ENCODE measurements at places on chromosomes 11 and 22. TPM values are rescaled to one million over a fixed set of nuclear protein-coding genes. Genes with fewer than 3 reads are reported as not detected.

DNA sequence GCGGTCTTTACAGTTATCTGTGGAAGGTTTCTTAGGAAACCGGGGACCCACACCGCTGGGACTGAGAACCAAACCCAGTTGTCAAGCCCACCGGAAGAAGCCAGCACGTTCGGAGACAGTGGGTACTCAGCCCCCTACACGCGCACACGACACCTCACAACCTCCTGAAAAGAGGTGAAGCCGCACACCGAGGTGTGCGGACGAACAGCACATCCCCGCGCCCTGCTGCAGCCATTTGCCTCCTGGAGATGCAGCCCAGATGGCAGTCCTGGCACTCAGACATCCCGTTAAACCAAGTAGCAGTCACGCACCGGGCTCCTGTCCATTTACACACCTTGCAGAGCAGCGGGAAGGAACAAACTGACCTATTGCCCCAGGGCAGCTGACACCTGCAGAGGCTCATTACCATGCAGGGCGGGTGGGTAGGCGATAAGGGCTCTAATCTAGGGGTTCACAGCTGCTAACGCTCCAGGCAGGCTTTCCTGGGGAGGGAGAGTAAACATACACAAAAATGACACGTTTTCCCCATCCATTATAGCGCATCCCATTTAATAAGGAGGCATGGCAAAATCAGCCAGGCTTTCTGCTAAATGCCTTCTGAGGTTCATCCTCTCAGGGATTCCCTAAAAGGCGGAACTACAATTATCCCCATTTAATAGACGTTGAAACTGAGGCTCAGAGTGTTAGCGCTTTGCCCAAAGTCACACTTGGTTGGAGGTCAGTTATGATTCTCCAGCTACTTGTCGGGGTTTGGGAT is 864 bp upstream of the EHBP1L1 start:
- no peaks in the 10 kb centered on the region for H3K27me3 ChIP-seq
- peaks cover 75% of the 10 kb centered on the region for H3K4me1 ChIP-seq
- no peaks in the 10 kb centered on the region for H3K36me3 ChIP-seq
- peak overlapping the region; percentile 93 for H3K27ac ChIP-seq

DNA sequence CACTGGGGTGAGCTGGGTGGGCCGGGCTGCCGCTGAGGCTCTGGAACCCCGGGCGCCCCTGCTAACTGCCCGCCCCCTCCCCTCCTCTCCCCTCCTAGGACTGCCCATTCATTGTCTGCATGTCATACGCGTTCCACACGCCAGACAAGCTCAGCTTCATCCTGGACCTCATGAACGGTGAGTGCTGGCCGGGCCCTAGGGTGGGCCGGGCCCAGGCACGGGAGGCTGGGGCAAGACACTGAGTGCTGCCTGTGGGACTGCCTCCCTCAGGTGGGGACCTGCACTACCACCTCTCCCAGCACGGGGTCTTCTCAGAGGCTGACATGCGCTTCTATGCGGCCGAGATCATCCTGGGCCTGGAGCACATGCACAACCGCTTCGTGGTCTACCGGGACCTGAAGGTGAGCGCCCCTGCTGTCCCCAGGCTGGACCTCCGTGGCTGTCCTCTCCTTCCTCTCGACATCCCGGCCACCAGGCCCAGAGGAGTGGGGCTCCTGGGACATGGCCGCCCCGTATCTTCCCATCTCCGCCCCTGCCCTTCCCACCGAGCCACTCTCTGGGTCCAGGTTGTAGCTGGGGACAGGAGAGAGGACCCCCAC is 7.5 kb upstream of the ANKRD13D start:
- H3K4me3 ChIP-seq, result no peak overlapping the region
- peaks cover 77% of the 10 kb centered on the region for H3K36me3 ChIP-seq
- DNase-seq, result no peak
- H3K4me1 ChIP-seq, result peaks cover 42% of the 10 kb centered on the region

- no peak for DNase-seq
- H3K4me1 ChIP-seq, result no peaks in the 10 kb centered on the region
- H3K27ac ChIP-seq, result no peak overlapping the region
- no peak overlapping the region for H3K4me3 ChIP-seq
- H3K27me3 ChIP-seq, result no peaks in the 10 kb centered on the region
Observed at GRCh38 chr22:19503869-19504268, 20.3 kb downstream of the CLDN5 start.

DNA sequence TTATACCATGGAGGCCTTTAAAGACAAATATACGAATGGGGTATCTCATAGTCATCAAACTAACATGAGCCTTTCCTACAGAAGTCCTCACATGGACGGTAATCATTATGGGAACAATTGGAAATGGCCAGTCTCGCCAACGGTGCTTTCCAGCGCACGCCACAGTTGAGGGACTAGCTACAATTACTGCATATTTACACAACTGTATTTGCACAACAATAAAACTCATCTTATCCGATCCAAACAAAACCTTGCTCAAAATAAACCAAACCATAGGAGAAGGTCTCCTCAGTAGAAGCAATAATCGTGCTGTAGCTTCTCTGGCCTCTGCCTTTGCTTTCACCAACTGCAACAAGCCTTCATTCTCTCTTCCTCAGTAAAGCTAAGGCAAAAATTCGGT is 5.9 kb downstream of the CADM1 start:
- no peaks in the 10 kb centered on the region for H3K36me3 ChIP-seq
- no peak overlapping the region for H3K4me3 ChIP-seq
- H3K27me3 ChIP-seq, result no peaks in the 10 kb centered on the region

GRCh38 chr22:29071261-29072045 is 1.4 kb upstream of the KREMEN1 start:
- H3K27me3 ChIP-seq, result no peaks in the 10 kb centered on the region
- peak overlapping the region; percentile 60 for H3K27ac ChIP-seq
- DNase-seq, result no peak

DNA sequence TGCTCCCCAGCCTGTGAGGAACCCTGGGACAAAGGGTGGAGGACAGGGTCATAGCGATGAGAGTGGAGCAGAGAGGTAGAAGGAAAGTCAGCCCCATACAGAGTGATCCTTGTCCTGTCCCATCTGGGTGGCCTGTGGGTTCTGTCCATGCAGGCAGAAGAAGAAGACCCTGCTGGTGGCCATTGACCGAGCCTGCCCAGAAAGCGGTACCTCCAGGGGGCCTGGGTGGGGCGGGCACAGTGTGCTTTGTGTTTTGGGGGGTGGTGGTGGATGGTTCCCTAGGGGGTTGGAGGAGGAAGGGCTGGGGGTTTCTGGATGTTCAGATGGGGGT is 7.9 kb downstream of the SIDT2 start:
- H3K4me3 ChIP-seq, result no peak overlapping the region
- peaks cover 55% of the 10 kb centered on the region for H3K36me3 ChIP-seq
- H3K27ac ChIP-seq, result no peak overlapping the region
- no peaks in the 10 kb centered on the region for H3K27me3 ChIP-seq

- peaks cover 71% of the 10 kb centered on the region for H3K4me1 ChIP-seq
- H3K4me3 ChIP-seq, result no peak overlapping the region
Observed at GRCh38 chr22:36343070-36343719, 44.6 kb downstream of the MYH9 start.

- no peaks in the 10 kb centered on the region for H3K36me3 ChIP-seq
- no peak overlapping the region for H3K4me3 ChIP-seq
- peaks cover 10% of the 10 kb centered on the region for H3K4me1 ChIP-seq
- peak overlapping the region; percentile 32 for H3K27ac ChIP-seq
- no peak for DNase-seq
Observed at GRCh38 chr22:46815132-46815531, 52.7 kb downstream of the TBC1D22A start.

DNA sequence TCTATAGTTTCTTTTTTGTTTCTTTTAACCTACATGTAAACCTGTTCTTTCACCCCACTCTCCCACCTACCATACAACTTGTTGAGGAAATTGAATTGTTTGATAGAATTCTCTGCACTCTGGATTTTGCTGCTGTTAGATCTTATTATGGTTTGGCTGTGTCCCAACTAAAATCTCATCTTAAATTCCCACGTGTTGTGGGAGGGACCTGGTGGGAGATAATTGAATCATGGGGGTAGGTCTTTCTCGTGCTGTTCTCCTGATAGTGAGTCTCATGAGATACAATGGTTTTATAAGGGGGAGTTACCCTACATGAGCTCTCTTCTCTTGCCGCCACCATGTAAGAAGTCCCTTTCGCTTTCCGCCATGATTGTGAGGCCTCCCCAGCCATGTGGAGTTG is 15.0 kb upstream of the PITPNB start:
- no peaks in the 10 kb centered on the region for H3K27me3 ChIP-seq
- H3K27ac ChIP-seq, result no peak overlapping the region
- no peaks in the 10 kb centered on the region for H3K36me3 ChIP-seq
- no peak for DNase-seq

- DNase-seq, result no peak
- H3K27ac ChIP-seq, result no peak overlapping the region
- H3K36me3 ChIP-seq, result no peaks in the 10 kb centered on the region
- no peak overlapping the region for H3K4me3 ChIP-seq
- no peaks in the 10 kb centered on the region for H3K27me3 ChIP-seq
Observed at GRCh38 chr11:83571302-83571701, 285.1 kb upstream of the CCDC90B start.

GRCh38 chr11:2389377-2390026 is 11.0 kb upstream of the TSSC4 start:
- H3K36me3 ChIP-seq, result no peaks in the 10 kb centered on the region
- no peak for DNase-seq
- no peak overlapping the region for H3K4me3 ChIP-seq
- peak overlapping the region; percentile 81 for H3K27ac ChIP-seq
- H3K27me3 ChIP-seq, result no peaks in the 10 kb centered on the region

PRR33 gene
- not detected for total RNA-seq

CHRM1 gene
- total RNA-seq, result not detected

COA4 gene
- 53.3 TPM for total RNA-seq

TMEM126B gene
- total RNA-seq, result 34.1 TPM

TENM4 gene
- total RNA-seq, result 12.5 TPM

IGSF22 gene
- not detected for total RNA-seq
